ENCODE measurements at places on chromosomes 5 and 9.
A peak's percentile ranks its signal among the peaks of the same experiment; 100 is the strongest.

- peak; percentile 25 for DNase-seq
Observed at GRCh38 chr9:128523199-128523925, 18.8 kb downstream of the GLE1 start.

- DNase-seq, result no peak
Observed at GRCh38 chr9:114174876-114175771, 19.8 kb downstream of the COL27A1 start.

- DNase-seq, result no peak
Observed at GRCh38 chr9:121141706-121142105, 60.0 kb downstream of the RAB14 start.

DNA sequence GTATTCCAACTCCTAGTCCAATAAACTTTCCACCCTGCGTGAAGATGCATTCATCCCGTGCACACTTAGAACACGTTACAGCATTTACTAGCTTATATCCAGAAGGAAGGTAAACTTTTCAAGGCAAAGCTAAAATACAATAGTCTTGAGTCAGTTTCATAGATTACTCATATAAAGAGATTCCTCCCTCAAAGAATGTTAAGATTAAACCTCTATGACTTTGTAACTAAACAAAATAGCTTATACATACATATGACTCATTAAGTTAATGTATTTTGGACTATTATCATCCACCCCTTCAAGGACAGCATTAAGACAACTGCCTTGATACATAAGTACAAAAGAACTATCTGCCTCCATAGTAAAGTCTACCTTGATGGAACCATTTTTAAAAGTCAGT lies 36.1 kb downstream of the TLE1 start:
- no peak for DNase-seq

DNA sequence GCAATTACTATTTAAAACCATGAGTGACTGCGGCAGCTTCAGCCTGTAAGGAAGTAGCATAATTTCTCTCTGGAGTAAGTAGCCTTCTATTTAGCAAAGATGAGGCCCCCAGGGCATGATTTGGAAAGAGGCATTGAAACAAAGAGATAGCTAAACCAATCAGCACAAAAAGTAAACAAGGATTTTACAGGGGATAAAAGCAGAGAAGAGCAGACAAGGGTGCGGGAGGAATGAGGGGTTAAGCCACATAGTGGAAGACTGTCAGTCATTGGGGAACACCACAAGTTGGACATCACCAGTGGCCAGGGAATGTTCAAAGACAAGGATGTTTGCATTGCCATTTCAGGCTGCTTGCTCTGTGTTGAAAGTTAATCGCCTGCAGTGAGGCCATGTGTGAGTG lies 24.0 kb upstream of the C5orf63 start:
- DNase-seq, result no peak

DNA sequence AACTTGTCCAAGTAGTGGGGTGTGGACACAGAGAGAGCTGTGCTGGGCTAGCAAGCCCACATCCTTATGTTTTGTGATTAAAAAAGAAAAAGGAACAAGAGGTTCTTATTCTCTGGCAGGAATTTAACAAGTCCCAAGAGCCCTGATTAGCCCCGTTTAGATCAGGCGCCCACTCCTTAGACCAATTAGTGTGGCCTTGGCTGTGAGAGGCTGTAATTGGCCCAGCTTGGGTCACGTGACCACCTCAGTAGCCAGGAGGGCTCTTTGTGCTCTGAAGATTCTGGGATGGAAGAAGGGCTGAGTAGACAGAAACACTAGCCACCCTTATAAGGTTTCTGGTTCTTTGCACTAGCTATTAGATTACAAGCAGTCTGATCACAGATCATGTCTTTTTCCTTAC lies 31.1 kb downstream of the GCNT4 start:
- DNase-seq, result no peak

GRCh38 chr5:154829589-154830218 lies 20.7 kb downstream of the FAXDC2 start:
- peak; percentile 43 for DNase-seq

Measured in SHP77 (cell line).